ENCODE measurements at places on chromosomes 2 and 18.

- DNase-seq, result no peak
Observed at GRCh38 chr2:7281231-7282201, 364.3 kb downstream of the RNF144A start.

DNA sequence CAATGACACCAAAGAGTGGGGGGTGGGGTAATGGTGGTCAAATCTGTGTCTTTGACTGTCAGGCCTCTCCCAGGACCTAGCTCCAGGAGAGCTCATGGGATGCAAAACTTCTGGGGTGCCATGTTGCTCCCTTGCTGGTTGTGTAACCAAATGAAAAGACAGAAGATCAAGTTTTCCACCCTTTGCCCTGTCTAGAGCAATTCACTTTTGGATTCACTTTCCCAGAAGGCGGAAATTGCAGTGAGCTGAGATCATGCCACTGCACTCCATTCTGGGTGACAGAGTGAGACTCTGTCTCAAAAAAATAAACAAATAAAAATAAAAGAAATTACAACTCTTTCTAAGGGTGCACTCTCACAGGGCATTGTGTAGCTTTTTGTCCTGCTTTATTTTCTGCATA is 34.9 kb upstream of the PLA2R1 start:
- DNase-seq, result no peak

- no peak for DNase-seq
Observed at GRCh38 chr18:79690586-79691482, 11.2 kb downstream of the CTDP1 start.

- DNase-seq, result no peak
Observed at GRCh38 chr18:48126240-48126639, 195.8 kb upstream of the SMAD2 start.

DNA sequence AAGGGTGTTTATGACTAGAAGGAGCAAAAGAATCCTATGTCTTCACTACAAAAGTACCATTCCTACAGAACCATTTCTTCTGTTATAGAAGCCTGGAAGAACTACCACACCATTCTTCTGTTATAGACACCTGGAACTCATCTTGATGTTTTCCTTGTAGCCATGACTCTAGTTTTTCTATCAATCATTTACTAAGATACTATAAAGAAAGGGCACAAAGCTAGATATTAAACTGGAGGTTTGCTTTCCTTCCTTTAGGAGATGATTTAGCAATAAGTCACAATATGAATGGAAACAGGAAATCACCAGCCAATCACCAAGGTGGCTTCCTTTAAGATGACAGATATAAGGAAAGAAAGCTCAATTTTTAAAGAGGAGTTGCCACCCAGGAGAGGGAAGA is 100.3 kb upstream of the NEUROD1 start:
- DNase-seq, result no peak

- no peak for DNase-seq
Observed at GRCh38 chr2:32119161-32119560, 46.5 kb upstream of the SLC30A6 start.

DNA sequence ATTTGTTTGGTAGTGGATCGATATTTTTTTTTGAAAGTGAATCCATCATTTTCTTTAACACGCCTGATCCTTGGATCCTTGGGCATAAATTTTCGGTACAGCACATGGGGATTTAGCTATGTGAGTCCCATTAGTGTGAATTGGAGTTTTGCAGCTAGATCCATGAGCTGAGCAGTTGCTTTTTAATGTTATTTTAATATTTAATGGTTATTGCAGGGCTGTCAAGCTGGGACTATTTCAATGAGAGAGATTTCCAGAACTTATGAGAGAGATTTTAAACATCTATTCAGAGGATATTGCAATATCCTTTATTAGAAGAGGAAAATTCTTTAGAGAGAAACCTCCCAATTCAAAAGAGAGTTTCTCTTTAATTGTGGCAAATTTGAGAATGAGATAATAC is 35.6 kb upstream of the TCF4 start:
- no peak for DNase-seq

DNA sequence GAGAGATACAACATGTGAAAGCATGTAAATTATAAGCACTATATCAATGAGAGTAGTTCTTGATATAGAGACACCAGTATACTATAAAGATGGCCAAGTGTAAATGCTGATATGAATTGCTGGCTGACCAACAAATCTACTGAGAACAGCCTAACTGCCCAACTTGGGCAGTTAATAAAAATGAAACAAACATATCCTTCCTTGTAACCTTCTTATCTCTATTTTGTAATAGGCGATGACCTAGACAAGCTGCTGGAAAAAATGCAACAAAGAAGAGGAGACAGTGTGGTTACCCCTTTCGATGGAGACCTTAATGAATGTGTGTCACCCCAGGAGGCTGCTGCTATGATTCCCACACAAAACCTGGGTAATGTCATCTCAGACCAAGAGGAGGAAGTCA is 148.7 kb downstream of the ESCO1 start:
- DNase-seq, result no peak

DNA sequence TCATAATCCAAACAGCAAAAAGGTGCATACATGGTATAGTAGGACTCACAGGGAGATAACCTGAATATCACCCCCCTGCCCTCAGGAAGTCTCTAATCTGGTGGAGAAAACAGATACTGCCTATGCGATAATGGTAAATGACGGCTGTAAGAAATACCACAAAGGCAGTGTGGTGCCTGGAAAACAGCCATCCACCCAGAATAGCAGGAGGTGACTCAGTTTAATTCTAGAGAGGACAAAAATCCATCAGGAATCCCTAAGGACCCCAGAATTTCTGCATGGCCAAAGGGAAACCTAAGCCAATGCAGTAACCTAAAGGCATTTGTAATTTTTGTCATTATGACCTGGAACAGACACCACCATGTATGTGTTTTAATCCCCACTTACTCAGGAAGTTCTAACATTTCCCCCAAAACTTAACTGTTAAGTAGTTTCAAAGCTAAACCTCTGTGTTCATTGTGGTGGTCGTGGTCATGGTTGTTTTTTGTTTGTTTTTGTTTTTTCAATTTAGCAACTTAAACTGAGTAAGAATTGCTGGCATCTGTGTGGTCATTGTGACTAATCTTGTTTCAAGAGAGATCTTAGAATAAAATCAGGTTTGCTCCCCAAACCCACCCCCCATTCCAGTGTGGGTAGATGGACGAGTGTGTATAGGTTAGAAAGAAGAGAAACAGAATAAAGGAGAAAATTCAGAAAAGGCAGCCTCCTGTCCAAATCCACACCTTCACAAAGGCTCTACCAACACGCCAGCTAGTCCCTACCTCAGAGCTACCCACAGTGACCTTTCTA is 121.5 kb upstream of the CDCA7 start:
- DNase-seq, result no peak

DNA sequence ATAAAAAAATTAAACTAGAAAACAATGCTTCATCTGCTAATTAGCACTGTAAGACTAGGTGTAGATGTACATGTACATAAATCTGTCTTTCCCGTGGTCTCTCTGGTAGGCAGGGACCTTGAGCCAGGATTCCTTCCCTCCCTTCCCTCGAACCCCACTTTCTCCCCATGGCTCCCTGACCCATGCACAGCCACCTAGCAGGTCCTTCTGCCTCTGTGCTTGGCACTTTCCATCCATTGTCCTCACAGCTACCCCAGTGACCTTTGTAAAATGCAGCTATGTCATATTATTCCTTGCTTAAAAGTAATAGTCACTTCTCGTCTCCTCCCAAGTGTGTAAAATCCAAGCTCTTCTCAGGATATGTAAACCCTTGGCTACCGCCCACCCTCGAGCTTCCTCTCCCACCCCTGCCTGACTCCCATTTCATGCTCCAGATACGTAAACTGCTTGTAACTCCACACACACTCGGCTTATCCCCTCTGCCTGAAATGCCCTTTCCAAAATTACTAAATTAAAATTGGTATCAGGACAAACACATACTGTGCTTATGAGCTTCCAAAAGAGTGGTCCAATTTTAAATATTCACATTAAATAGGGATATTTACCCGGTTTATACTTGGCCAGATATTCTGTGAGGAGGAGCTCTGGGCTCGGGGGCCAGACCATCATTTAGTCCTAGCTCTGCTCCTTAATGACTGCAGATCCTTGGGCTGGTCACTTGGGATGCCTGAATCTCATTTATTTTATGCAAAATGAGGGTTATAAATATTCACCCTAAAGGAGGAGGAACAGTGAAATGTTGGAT is 54.0 kb upstream of the RALBP1 start:
- no peak for DNase-seq

DNA sequence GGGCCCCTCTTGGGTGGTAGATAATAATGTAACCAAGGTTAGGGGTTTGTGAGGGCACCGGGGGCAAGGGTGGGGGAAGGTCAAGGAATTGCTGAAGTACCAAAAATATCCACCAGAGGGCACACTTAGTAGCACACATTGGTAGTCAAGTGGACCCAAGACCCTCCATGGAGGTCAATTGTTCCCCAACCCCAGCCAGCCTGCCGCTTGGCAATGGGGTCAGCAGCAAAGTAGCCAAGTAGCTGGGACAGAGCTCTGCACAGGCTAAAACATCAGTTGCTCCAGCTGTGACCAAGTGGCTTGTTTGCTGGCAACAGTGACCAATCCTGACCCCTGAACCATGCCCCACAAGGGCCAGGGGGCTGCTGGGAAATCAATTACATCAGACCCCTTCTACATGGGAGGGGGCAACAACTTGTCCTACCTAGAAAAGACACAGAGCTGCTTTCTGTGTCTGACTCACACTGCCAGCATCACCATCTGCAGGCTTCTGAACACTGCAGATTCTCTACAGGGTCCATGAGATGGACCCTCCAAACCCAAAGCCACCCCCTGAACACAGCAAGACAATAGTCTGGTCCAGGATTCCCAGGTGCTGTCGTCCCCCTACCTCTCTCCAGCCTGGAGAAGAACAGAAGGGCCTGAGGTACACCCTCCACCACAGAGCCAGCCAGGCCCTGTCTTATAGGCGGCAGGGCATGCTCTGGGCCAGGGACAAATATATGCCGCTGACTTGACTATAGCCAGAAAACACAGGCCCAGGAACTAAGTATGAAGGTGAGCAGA is 76.0 kb downstream of the EMX1 start:
- peak; percentile 65 for DNase-seq

DNA sequence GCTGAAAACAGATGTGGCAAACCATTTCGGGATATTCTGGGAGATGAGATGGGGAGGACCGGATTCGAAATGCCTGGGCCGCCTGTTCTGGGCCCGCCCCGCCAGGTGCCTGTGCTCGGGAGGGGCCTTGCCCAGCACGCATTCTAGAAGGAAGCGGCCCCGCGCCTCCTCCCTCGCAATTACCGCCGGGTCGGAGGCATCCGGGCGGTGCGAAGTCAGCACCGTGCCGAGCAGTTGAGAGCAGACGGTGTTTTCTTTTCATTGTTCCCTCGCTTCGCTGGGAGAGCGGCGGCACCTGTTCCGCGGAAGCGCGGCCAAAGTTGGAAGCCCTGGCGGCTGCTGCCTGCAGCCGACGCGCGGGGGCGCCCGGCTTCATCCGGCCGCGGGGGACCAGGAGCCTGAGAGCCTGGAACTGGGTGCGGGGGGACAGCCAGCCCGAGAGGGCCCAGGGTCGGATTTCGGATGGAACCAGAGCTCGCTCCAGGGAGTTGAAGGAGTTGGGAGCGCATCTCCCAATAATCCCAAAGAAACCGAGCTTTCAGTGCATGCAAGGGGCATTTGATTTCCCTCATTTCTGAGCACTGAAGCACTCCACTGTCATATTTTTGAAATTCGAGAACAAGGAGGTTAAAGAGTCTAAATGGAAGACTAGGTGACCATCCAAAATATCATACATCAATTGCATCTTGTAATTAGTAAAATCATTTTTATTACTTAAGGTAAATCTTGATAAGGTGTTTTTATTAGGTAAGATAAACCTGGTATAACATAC is 241.8 kb upstream of the RAB12 start:
- DNase-seq, result peak; percentile 7
